Activated naive CD8-positive, alpha-beta T cell treated with anti-CD3 and anti-CD28 coated beads, Interleukin-2, amount 50 U/mL, for 16 hours (primary cell): ENCODE measurements at places on chromosomes 11 and 22.

DNA sequence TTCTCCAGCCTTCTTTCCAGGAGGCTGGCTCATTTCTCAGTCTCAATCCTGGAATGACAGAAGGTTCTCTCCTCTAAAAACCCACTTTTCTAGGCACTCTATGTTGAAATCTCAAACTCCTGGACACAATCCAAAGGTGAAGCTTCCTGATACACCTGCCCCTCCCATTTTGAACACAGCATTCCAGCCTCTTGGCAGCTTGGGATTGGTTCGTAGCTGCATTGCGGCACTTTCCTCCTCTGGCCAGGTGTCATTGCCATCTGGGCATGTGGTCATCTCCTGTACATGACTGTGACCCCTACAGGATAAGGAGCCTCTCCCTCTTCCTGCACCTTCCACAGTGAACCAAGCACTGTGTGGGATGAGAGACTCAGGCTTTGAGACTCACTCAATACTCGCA, 230.2 kb upstream of the B3GAT1 start:
- DNase-seq, result no peak

DNA sequence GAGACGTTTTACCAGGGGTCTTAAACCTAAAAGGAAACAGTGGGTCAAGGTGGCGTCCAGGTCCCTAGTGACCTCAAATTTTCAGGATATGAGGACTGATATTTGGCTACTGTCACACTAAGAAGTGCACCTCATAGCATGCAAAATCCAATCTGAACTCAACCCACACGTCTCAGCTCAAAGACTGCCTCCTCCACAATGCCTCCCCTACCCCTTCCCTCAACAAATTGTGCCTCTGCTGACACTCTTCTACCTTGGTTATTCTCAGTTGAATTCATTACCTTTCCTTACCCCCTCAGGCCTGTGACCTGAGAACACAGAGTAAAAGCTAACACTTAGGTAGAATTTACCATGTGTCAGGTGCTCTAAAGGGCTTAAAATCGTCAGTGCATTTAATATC, 12.4 kb upstream of the LIPT2 start:
- DNase-seq, result no peak

GRCh38 chr11:66924272-66924671, 33.9 kb downstream of the PC start:
- no peak for DNase-seq

GRCh38 chr11:17250561-17251350, 25.8 kb upstream of the NUCB2 start:
- no peak for DNase-seq

DNA sequence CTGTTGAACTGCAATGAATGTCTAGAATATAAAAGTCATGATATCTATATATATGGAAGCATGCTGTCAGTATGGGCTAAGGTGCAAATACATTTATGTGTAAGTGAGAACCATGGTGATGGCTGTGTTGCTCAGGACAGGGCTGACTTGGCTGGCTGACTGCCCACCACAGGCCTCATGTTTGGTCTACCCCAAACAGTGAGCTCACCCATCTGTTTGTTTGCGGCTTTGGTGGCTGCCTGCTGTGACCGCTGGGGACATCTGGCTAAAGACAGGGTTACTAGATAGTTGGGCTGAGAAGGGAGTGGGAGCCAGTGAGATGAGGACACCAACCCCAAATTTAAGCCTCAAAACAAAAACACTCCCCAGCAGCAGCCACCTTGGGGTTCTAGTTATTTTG, 6.3 kb downstream of the CD44 start:
- no peak for DNase-seq

- no peak for DNase-seq
These were observed 50.5 kb upstream of the SHISAL1 start for GRCh38 chr22:44363013-44363979.

GRCh38 chr11:17400048-17400775, 11.8 kb upstream of the KCNJ11 start:
- DNase-seq, result no peak

GRCh38 chr11:33292311-33292710, 35.1 kb downstream of the HIPK3 start:
- no peak for DNase-seq

- DNase-seq, result no peak
These were observed 4.3 kb downstream of the LDHC start for GRCh38 chr11:18416459-18416858.

- no peak for DNase-seq
These were observed 5.4 kb downstream of the PLXNB2 start for GRCh38 chr22:50302041-50302541.

- DNase-seq, result no peak
These were observed 3.3 kb downstream of the TSPAN4 start for GRCh38 chr11:845872-846495.

GRCh38 chr11:100670140-100670539, 16.9 kb upstream of the ARHGAP42 start:
- no peak for DNase-seq

DNA sequence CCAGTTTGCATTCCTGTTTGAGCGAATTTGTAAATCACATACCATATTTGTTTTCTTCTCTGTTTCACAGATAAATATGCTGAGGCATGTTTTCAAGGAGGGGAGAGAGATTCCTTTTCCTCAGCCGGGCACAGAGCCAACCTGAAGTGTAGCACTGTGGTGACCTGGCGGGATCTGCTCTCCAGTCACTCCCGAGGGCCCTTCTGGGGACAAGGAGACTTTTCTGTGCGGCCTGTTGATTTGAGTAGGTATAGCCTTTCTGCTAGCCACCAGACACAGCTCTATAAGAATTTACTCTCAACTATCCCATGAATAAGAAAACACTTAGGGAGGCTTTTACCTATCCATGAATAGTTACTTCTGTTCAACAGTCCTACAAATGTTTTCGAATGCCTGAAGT, 63.5 kb upstream of the FDX1 start:
- DNase-seq, result no peak

DNA sequence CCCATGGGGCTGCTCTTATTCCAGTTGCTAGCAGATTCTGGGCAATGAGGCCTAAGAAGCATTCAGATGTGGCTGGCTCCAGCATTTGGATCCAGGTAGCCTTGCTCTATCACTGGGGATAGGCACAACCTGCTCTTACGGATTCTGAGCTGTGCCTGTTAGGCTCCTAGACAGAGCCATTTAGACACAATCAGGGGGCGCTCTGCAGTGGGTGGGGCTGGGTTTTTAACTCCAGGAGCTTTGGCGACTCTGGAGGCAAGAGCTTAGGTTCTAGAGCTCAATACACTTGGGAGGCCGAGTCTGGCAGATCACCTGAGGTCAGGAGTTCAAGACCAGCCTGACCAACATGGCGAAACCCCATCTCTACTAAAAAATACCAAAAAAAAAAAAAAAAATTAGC, 32.0 kb downstream of the KCNC1 start:
- no peak for DNase-seq

- DNase-seq, result no peak
These were observed 951 bp upstream of the EHD1 start for GRCh38 chr11:64879244-64879900.
